Stomach (tissue), 19 donors: ENCODE measurements at places on chromosomes 1 and 21. TPM values are rescaled to one million over a fixed set of nuclear protein-coding genes. Genes with fewer than 3 reads are reported as not detected.

GRCh38 chr1:183674339-183674738, 21.2 kb upstream of the APOBEC4 start:
- no peak overlapping the region for H3K27ac ChIP-seq
- H3K4me1 ChIP-seq, result no peaks in the 10 kb centered on the region
- no peak for DNase-seq
- H3K4me3 ChIP-seq, result no peak overlapping the region
- H3K36me3 ChIP-seq, result no peaks in the 10 kb centered on the region
- no peaks in the 10 kb centered on the region for H3K27me3 ChIP-seq

DNA sequence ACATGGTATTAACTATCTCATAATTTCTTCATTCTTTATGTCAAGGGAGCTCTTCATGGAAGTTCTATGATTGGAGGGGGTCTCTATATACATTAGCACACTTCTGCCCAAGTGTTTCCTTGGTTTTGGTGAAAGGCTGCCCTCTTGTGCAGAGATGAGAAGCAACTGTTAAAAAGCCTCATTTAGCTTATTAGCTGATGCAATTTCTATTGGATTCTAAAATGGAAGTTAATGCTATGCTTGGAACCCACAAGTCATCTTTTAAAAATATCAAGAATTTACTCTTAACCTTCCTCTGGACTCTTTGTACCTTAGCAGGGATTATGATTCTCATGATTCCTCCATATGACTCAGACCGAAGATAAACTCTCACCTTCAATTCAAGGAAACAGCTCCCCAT, 328.9 kb downstream of the PTBP2 start:
- no peaks in the 10 kb centered on the region for H3K4me1 ChIP-seq
- H3K36me3 ChIP-seq, result no peaks in the 10 kb centered on the region
- no peak overlapping the region for H3K4me3 ChIP-seq
- DNase-seq, result no peak

- H3K36me3 ChIP-seq, result no peaks in the 10 kb centered on the region
- no peak overlapping the region for H3K4me3 ChIP-seq
- DNase-seq, result no peak
Observed at GRCh38 chr1:5343256-5344020, 648.8 kb downstream of the NPHP4 start.

DNA sequence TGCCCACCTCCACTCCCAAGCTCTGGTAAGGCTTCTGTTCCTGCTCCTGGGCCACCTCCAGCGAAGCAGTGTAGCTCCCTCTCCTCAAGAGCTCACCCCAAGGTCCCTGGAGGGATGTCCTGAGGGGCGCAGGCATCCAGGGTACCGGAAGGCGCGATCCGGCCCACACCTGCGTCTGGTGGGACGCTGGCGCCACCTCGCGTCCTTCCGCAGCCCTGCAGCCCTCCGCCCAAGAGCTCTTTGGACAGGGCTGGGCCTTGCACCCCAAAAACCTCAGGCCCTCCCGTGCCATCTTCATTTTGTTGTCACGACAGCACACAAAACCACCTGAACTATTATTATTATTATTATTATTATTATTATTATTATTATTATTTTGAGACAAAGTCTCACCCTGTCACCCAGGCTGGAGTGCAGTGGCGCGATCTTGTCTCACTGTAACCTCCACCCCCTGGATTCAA, 49.2 kb upstream of the PAX7 start:
- no peak overlapping the region for H3K27ac ChIP-seq
- peak; percentile 60 for DNase-seq
- H3K27me3 ChIP-seq, result peaks cover 44% of the 10 kb centered on the region
- no peaks in the 10 kb centered on the region for H3K36me3 ChIP-seq
- no peak overlapping the region for H3K4me3 ChIP-seq

DNA sequence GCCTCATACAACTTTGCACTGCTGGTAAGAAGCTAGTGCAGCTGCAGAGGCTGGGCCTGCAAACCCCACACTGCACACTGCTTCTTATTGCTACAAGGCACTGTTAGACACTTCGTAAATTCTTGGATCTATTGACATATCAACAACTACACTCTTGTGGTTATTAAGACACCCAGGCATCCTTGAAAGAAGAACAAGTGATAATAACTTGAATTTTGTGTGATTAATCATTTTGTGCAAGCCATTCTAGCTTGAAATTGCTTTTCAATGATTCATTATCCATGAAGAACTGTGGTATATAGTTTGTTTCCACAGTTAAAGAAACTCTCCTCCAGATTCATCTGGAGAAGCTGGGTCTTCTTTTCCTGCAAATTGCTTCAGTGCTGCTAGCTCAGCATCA, 33.7 kb upstream of the IFI44L start:
- no peak overlapping the region for H3K27ac ChIP-seq
- no peaks in the 10 kb centered on the region for H3K36me3 ChIP-seq

SPRR2E gene
- not detected for total RNA-seq

KRTAP11-1 gene
- total RNA-seq, result not detected

ETV3L gene
- total RNA-seq, result not detected
